ENCODE measurements at places on chromosomes 3 and 15.

DNA sequence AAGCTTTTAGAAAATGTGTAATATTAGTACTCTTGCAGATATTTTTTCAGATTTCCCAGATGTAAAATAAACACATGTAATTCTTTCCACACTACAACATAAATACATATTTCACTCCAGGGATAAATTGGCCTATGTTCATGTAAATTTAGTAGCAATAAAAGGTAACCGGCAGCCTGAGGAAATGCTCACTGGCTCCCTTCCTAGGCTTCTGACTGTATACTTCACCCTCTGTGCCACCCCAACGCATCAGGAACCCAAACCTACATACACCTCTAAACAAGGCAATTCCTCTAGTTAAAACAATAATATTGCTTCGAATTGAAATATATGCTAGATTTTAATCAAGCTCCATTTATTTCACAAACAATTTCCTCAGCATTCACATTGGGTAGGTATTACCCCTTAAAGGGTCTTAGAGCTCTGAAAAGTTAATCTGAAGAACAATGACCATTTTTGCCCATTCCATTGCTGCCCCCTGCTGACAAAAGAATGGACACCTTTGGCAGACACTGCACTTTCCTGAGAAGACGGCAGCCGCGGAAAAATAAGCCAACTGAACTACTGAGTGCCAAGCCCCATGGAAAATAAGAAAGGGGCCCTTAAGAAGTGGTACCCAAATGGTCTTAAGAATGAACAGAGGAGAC, 212.5 kb downstream of the OSBPL10 start:
- DNase-seq = peak; percentile 12

GRCh38 chr3:185423178-185423577, 60.2 kb downstream of the MAP3K13 start:
- no peak for DNase-seq

- DNase-seq = no peak
Measured at GRCh38 chr3:160860346-160860745, 104.3 kb downstream of the PPM1L start.

DNA sequence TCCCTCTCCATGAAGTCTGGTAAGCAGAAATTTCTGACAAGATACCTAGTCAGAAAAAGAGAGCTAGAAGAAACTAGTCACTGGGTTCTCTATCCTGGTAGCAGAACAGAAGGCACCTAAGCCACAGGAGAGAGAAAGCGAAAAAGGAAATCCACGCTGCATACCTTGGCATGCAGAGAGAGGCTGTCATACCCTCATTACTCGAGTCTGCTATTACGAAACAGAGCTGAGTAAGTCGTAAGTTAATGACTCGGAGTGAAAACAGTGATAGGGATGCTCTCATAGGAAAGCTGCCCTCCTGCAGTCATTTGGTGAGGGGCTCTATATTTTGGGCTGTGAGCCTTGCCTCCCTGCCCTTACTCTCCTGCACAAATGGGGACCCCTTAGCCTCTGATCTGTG, 16.2 kb downstream of the CLRN1 start:
- no peak for DNase-seq

DNA sequence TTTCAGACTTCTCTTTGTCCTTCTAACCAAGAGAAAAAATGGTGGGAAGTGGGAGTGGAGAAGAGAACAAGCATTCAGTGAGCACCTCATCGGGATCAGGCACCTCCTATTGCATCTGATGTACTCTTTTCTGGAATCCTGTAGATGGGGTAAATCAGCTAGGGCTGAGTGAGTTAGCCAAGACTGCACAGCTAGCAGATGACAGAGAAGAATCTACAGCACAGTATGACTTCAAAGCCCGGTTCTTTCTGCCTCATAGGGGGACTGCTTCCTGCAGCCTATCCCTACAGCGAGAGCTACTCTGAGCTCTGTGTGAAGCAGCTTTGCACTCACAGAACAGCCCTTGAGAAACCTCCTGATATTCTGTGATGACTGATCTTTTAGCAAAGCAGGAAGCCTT, 275.2 kb upstream of the MEIS2 start:
- DNase-seq = no peak

DNA sequence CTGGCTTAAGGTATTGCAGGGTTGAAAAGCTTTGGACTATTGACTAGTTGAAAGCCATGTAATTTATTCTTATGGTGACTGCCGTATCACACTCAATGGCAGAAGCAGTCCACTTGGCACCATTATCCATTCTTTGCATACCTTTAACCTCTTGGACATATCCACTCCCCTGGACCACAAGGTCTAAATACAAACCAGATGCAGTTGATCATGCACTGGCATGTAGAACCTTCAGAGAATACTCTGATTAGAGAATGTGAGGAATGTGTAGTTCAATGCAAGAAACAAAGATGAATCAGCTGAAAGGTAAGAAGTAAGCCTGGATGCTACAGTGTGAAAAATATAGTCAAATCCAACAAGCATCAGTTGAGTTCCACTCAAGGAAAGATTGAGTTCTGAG, 93.1 kb downstream of the FRMD5 start:
- no peak for DNase-seq

- DNase-seq = no peak
Measured at GRCh38 chr15:35980719-35981118, 434.8 kb upstream of the DPH6 start.

GRCh38 chr3:135918600-135918999, 46.9 kb upstream of the PPP2R3A start:
- no peak for DNase-seq

DNA sequence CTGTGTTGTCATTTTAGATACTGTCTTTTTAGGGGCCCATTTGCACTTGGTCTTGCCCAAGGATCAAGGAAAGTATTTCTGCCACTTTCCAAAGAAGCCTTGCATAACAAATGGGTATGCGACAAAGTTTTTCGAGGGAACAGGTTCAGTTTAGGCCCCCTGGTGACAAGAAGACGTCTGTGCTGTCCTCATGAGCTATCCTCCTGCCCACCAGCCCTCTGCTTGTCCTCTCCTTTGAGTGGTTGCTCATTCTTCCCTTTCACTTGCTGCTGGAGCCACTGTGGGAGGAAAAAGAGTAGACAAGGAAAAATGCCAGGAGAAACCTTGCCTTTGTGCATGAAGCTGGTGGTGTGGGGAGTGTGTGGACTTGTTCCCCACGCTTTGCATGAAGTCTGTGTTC, 171.9 kb downstream of the CACNA2D3 start:
- no peak for DNase-seq

DNA sequence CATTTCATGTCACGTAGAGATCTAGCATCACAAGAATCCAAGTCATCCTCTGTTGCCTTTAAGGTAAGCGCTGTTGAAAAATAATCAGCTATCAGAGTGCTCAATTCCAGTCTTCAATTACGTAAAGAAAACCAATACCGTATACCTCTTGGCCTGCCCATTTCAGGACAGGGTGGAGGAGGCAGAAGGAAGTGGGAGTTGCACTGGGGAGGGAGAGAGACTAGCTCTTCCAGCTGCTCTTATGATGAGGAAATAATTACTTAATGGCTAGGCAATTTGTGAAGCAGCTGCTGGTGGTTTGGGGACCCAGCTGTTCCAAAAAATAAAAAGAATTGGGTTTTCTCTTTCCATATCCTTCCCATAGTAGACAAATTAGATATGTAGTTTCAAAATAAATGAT, 365.8 kb upstream of the MCTP2 start:
- no peak for DNase-seq

- DNase-seq = no peak
Measured at GRCh38 chr3:117964814-117965213, 1069.8 kb downstream of the IGSF11 start.
